ENCODE measurements at places on chromosomes 3 and 15.

DNA sequence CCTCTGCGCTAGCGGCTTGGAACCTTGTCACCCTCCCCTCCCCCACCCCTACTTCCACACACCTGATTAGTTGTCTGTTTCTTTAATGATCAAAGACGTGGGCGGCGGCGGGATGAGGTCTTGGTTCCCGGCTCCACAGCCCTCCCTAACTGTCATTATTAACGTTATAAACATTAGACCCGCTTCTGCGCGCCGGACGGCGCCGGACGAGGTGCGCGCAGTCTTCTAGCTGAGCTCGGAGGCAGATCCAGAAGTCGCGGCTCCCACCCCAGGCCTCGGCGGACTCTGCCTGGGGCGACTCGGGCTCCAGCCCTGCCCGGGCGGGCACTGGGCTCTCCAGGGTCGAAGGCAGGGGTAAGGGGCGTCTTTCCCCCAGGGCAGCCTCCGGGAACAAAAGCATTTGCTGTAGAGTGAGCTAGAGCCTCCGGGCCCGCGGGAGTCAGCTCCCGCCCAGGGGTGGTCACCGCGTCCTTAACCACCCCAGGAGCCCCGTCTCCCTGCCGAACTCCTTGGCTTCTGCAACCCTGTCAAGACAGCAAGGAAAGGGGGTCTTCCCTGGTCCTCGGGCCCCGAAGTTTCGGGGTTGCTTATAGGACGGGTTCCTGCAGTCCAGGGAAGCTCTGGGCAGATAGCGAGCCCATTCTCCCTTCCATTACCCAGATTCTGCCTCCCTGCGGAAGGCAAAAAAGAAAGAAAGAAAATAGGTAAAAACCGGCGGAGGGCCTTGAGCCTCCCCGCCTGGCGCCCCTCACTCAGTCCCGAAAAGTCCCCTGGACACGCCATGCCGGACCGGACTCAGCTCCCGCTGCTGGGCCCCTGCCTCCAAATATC is 2.2 kb upstream of the ISLR2 start:
- no peak for DNase-seq

- no peak for DNase-seq
Measured at GRCh38 chr3:82229397-82229796, 468.0 kb upstream of the GBE1 start.

GRCh38 chr3:198097048-198097447 is 137.0 kb downstream of the LMLN start:
- no peak for DNase-seq

- no peak for DNase-seq
Measured at GRCh38 chr15:79549196-79549595, 117.1 kb downstream of the MINAR1 start.

- no peak for DNase-seq
Measured at GRCh38 chr3:119639494-119640350, 20.7 kb downstream of the POPDC2 start.

DNA sequence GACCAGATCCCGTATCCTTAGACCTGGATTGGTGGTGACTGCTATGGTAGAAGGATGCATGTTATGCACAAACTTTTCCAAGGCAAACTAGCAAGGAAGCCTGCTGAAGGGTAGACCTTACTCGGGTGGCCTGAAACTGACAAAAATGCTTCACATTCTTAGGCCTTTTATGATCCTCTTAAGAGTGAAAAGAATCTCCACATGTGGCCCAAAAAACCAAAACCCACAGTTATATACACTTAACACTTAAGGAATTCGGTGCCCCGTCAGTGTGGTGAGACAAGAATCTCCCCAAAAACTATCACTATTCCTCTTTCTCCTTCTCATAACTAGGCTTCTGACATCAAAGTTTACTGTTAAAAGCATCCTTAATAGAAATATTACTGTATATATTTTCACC is 130.1 kb upstream of the SOX2 start:
- no peak for DNase-seq

GRCh38 chr3:13550791-13551360 is 2.0 kb downstream of the FBLN2 start:
- DNase-seq: no peak

DNA sequence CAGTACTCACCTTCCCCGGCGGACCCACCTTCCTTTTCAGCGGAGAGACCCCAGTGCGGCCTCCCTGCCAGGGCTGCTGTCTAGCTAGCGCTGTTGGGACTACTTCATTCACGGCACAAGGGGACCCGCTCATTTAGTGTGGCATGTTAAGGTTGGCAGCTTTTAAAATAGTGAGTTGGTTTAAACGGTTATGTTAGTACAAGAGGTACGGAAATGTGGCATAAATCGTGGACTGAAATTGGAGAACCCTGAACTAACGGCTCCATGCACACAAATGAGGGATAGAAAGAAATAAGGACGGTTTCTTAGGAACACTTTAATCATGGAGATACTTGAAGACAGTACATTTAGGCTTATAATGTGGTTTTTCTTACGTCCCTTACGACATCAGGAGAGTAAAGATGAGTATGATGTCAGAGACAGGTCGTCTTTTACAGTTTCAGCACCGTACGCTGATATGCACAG is 752 bp downstream of the CEP63 start:
- DNase-seq: no peak

All from T-helper 9 cell (primary cell).